Heart left ventricle (tissue), 16 donors: ENCODE measurements at places on chromosomes 6 and 20.
A peak's percentile ranks its signal among the peaks of the same experiment; 100 is the strongest.

GRCh38 chr6:33439956-33440648 is 14.3 kb upstream of the ZBTB9 start:
- no peak for DNase-seq

GRCh38 chr20:62887152-62887859 is 25.7 kb upstream of the TCFL5 start:
- DNase-seq = peak; percentile 63

- no peak for DNase-seq
These were observed 41.2 kb downstream of the PDSS2 start for GRCh38 chr6:107418118-107418517.

DNA sequence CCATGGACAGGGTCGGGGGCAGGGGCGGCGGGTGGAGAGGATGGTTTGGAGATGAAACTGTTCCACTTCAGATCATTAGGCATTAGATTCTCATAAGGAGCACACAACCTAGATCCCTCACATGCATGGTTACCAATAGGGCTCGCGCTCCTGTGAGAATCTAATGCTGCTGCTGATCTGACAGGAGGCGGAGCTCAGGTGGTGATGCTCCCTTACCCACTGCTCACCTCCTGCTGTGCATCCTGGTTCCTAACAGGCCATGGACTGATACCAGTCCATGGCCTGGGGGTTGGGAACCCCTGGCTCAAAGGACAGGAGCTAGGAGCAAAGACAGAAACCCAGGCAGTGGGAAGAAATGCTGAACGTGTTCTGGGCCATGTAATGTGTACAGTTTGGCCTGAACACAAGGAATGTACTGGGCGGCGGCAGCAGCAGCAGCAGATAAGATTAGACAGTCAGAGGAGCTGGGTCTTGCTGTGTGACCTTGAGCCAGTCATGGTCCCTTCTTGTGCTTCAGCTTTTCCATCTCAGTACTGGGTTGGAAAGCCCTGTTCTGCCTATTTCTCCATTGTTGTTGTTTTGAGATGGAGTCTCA is 4.7 kb upstream of the SPAG4 start:
- no peak for DNase-seq

- no peak for DNase-seq
These were observed 54.3 kb downstream of the UBR2 start for GRCh38 chr6:42618105-42618504.

DNA sequence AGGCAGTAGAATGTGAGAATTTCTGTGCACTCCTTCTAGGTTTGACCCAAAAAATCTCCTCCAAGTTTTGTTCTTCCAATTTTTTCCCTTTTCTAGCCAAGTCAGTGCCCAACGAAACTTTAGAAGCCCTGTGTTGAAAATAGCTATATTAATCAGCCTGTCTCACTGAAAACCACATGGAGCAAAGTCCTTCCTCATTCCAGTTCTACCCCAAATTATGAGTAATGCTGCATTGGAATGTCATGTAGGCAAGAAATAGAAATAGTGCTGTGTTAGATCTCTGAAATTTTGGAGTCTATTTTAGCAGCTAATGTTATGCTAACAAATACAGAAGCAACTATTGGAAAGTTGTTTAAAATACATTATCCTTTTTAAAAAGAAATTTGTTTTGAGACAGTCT is 725.5 kb downstream of the TBC1D32 start:
- DNase-seq = no peak

DNA sequence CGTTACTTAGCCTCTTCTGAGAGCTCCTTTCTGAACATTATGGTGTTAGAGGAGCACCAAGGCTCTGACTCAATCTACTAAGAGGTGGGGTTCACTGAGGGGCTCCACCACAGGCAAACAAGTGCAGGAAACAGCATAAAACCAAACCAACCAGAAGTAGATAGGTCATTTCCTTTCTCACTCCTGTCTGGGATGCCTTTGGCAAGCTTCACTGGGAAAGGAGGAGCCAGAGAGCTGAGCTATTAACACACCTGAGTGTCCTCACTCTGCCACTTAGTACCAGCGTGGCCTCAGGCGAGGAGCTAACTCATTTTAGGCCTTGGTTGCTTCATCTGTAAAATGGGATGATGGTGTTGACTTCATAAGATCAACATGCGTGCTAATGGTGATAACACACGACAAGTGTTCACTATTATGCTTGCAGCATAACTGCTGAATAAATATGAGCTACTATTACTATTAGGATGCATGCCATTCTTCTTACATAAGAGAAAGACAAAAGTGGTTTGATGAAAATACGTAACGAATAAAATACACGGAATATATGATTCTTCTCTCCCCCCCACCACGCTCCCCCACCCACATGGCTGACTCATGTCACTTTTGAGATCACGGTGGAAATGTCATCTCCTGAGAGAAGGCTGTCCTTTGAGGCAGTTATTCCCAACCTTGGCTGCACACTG is 185.4 kb downstream of the BCAS1 start:
- no peak for DNase-seq

DNA sequence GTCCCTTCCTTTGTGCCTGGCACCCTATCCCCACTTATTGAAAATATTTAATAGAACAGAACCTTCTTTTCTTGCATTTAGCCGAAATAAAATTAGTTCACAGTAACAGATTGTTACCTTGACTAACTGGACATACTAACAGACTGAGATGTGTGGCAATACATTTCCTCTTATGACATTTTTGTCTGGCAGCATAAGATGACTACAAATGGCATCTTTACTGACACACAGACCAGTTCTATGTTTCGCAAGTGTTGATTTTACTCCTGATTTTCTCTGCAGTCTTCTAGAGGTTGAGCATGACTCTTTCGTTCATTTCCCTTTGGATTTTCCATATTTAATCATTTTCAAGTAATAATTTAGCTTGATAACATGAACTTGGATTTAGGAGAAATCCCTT is 474.6 kb downstream of the CBLN4 start:
- no peak for DNase-seq

- no peak for DNase-seq
These were observed 523 bp downstream of the CPXM1 start for GRCh38 chr20:2799688-2800520.

DNA sequence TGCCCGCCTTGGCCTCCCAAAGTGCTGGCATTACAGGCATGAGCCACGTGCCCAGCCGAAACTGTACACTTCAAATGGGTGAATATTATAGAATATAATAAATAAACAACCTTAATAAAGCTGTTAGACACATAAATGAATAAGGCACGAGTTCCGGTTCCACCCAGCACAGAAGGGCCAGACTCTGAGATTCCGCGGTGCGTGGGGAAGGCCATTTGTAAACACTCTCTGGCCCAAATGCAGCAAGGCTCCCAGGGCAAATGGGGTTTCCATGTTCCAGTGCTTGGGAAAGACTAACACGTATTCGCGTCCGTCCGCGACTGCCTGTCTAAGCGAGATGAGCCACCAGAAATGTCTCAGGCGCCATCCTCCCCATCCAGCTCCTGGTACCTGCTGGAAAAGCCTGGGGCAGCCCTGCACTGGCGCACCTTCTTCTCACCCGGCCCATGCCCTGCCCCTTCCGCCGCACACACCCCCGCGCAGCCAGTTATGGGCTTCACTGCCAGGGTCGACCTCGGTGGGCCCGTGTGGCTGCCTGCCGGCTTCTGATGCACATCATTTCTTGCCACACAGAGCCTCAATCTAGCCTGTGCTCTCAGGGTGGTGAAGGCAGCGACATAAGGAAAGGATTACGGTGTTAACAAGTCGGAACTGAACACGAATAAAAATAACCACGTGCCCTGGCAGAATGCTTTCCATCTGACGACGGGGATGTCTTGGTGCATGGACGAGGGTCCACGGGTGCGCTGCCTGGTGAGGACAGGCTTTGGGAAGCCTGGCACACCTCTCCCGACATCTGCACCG is 5.5 kb upstream of the LSM14B start:
- no peak for DNase-seq

DNA sequence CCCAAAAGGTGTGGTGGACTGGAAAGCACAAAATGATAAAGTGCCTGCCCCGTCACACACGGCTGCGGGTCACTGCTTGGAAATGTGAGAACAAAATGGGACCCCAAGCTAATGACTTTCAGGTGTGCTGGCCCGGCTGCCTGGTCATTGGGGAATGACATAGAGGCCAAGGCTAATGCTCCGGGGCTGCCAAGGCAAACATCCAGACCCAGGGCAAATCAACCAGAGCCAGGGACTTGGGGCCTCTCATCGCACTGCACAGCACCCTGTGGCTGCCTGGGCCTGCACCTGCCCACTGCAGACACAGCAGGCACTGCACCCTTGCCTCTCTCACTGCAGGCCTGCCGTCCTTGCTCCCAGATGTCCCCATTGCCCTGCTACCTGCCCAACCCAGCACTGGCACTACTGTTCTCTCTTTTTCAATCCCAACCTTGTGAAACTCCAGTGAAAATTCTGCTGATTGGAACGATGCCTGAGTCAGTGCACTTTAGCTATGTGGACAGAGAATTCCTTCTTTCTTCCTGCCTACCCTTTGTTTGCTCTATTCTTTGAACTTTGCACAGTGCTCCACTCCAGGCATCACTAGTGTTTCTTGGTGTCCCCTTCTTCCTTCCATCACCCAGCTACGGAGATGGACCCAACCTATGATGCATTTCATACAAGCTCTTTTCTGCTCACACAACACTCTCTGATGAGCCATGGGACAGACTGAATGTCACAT is 849.5 kb downstream of the MAFB start:
- no peak for DNase-seq

- DNase-seq = no peak
These were observed 2.2 kb upstream of the MAPK13 start for GRCh38 chr6:36128073-36128472.

DNA sequence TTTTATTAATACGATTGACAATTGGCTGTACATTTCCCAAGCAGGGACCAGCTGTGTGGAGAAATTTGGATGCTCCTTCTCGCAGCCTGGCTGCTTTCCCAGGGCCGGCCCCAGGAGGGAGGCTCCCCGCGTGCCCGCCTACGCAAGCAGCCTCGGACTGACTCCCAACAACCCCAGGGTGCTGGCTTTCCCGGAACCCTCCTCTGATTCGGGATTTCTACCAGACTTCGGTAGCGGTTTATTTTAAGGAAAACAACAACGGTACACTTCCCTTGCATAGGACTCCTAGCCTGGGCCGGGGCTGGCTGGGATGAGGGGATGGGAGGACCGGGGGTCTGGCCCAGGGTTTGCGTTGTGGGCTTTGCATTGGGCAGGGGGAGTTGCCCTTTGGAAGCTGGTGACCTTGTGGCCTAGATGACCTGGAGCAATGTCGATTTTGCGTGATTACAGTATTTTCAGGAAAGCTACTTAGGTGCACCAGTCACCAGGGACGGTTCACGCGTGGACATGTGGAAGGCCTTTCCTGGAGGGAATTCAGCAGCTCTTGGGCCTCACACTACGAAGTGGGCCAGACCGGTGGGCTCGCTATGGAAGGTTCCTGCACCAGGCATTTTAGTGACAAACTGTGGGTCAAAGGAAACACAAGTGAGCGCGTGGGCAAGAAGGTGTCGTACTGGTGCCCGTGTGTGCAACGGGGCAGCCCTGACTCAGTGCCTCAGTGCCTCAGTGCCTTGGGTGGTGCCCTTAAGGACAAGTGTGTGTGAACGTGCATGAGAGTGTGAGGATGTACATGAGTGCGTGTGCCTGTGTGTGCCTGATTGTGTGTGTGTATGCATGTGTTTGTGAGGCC is 20.7 kb upstream of the PHACTR3 start:
- DNase-seq = peak; percentile 59

- DNase-seq = no peak
These were observed 3.2 kb upstream of the TREML1 start for GRCh38 chr6:41157323-41157722.
